Right renal pelvis (tissue), 4 donors: ENCODE measurements at places on chromosomes 16 and 17.
A peak's percentile ranks its signal among the peaks of the same experiment; 100 is the strongest.

- DNase-seq: no peak
These were observed 530 bp downstream of the NAA60 start for GRCh38 chr16:3444032-3444388.

DNA sequence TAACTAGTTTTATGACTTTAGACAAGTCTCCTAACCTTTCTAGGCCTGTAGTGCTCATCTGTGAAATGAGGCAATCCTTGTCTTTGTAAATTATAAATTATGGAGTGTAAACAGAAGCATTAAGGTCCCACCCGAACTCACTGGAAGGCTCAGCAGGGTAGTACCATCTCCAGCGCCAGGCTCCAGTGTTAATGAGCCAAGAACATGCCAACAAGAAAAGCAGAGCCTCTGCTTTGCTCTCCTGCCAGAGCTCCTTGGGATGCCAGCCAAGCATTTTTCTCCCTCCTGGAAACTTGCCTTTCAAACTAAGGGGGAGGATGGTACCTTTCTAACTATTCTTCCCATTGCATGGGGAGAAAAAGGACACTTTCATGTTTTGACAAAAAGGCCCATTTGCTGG is 14.9 kb downstream of the LIMD2 start:
- DNase-seq: no peak

DNA sequence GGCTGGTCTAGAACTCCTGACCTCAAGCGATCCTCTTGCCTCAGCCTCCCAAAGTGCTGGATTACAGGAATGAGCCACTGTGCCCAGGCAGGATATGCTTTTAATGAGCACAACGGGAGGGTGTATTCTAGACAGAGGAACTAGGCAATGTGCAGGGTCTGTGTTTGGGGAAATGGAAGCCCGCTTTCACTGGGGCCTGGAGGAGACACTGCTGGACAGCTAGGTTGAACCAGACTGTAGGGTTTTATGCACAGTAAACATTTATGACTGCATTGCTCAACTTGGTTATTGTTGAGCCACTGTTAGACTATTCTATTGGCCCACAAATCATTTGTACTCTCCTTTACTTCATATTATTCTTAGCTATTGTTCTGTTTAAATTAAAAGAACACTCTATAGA is 10.2 kb upstream of the SIAH1 start:
- no peak for DNase-seq

DNA sequence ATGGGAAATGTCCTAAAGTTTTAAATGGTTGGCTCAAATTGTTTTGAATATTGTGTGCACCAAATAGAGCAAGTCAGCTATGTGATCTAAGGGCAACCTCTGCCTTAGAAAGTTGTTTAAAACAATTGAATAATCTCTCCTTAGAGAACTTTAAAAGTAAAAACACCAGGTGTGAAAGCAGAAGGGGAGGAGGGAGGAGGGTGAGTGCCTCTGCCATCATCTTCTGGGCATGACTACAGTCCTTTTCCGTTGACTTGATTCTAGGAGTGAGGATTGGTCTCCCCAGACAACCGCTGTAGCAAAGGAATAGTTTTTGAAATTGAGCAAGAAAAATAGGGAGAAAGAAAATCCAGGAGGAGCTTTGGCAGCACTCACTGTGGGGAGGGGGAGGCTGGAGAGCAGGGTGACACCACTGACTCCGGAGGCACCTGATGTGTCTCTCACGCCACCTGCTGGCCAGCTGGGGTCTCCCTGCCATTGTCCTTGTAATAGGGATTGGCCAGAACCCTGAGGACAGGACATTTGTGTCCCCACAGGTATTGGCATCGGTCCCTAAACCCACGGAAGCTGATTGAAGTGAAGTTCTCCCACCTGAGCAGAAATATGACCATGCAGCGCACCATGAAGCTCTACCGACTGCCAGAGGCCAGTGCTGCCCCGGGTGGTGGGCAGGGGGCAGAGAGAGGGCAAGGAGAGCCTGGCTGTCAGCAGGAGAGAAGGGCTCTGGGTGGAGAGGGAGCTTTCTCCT is 33.3 kb downstream of the PLCD3 start:
- peak; percentile 67 for DNase-seq

GRCh38 chr17:59417452-59417851 is 86.0 kb downstream of the YPEL2 start:
- no peak for DNase-seq

GRCh38 chr17:78418326-78419026 is 40.0 kb downstream of the PGS1 start:
- DNase-seq: no peak

GRCh38 chr17:64940055-64940454 is 20.8 kb upstream of the LRRC37A3 start:
- no peak for DNase-seq
